ENCODE measurements at places on chromosomes 6 and 20.

DNA sequence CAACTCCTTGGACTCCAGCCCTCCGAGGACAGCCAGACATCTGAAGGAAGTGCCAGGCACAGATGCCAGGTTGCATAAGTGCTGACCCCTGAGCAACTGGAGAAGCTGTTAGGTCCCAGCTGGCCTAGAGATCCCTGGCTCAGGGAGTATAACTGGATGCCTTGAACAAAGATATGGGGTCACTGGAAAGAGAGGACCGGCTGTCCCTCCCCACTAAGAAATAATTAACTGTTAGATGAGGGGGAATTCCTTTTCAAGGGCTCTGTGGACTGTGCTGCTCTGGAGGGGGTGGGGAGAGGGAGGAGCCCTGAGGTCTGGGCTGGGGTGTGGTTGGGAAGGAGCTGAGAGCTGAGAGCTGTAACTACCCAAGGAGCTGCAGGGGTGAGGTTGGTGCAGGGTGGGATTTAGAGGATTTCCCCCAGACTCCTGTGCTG lies 39.6 kb downstream of the HLA-F start:
- no peak for DNase-seq

DNA sequence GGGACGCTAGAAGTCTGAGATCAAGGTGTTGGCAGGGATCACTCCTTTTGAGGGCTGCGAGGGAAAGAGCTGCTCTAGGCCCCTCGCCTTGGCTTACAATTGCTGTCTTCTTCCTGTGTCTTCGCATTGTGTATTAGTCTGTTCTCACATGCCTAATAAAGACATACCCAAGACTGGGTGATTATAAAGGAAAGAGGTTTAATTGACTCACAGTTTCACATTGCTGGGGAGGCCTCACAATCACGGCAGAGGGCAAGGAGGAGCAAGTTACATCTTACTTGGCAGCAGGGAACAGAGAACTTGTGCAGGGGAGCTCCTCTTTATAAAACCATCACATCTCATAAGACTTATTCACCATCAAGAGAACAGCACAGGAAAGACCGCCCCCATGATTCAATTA lies 102.5 kb upstream of the ASF1A start:
- no peak for DNase-seq

DNA sequence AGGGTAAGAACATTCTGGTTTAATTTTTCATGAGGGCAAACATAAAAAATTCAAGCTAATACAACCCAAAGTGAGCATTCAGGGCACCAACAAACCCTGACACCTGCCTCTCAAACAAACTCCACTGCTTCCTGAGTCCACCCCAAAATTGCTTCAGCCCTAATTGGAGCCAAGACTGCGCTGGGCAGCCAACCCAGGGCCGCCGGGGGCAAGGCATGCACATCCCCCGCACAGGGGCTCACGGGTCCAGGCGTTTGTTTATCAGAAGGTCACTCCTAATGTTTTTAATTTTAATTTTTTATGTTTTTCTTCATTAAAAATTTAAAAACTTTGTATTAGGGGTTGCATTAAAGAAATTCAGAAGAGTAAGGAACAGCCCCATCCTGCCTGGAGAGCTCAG lies 459.1 kb upstream of the CDH4 start:
- no peak for DNase-seq

DNA sequence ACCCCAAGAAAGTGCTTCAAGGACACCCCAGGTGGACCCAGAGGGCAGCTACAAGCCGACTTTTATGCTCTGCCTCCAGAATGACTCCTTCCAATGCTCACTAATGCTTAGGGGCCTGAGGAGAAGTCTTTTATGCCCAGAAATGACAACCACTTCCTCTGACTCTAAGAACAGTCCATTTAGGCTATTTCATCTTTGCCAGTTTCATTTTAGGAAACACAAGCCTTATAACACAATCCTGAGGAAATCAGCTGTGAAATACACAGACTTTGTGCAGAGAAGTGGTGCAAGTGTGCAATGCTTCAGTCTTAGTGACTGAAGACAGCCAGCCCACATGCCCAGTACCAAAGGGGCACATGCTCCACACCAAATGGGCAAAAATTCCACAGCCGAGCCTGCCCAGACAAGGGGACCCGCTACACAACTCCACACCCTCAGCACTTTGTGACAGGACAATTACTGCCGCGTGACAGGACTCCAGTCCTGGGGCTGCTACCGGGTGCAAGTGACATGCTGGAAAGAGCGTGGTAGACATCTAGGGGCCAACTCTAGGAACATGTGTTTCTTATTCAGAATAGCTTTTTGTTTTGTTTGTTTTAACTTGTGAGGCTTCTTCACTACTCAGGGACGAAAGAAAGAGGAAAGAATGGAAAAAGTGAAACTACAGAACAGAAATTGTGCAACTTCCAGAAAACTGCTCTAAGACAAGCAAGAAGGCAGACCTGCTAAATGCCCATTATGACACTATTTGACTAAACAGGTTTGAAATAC lies 28.2 kb upstream of the PLAGL1 start:
- peak; percentile 33 for DNase-seq

GRCh38 chr20:48422242-48422960 lies 405.4 kb downstream of the PREX1 start:
- DNase-seq, result no peak

DNA sequence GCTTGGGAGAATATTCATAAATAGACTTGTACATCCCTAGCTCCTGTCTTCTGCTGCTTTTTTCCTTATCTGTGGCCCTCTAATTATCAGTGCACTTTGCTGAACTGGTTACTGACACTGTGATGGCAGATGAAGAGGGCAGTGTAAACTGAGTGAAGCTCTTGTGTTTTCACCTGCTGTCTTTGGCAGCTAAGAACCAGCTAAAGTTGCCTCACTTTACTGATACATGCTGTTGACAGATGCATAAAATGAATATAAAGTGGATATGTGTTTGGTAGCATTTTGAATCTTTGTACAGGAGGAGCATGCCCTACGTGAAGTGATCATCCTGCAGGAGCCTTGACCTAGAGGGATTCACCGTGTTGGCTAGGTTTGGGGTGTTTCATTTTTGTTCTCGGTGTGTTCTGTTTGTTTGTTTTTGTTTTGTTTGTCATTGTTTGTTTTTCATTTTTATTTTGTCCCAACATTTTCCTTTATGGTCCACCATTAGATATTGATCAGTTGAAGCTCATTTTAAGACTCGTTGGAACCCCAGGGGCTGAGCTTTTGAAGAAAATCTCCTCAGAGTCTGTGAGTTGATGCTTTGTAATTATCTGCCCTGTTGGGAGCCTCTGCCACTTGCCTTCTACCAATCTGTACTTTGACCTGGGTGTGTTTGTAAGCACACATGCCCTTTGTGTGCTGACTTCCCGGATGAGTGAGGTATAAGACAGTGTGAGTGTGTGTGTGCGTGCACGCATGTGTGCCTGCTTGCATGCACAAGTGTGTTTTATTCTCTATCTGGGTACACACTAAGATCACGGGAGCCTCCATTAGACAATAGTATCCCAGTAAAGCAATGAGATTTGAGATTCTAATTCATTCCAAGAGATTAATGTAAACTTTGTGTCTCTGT lies 34.6 kb upstream of the MAPK13 start:
- no peak for DNase-seq

- no peak for DNase-seq
Observed at GRCh38 chr6:34652263-34652662, 44.3 kb downstream of the ILRUN start.

DNA sequence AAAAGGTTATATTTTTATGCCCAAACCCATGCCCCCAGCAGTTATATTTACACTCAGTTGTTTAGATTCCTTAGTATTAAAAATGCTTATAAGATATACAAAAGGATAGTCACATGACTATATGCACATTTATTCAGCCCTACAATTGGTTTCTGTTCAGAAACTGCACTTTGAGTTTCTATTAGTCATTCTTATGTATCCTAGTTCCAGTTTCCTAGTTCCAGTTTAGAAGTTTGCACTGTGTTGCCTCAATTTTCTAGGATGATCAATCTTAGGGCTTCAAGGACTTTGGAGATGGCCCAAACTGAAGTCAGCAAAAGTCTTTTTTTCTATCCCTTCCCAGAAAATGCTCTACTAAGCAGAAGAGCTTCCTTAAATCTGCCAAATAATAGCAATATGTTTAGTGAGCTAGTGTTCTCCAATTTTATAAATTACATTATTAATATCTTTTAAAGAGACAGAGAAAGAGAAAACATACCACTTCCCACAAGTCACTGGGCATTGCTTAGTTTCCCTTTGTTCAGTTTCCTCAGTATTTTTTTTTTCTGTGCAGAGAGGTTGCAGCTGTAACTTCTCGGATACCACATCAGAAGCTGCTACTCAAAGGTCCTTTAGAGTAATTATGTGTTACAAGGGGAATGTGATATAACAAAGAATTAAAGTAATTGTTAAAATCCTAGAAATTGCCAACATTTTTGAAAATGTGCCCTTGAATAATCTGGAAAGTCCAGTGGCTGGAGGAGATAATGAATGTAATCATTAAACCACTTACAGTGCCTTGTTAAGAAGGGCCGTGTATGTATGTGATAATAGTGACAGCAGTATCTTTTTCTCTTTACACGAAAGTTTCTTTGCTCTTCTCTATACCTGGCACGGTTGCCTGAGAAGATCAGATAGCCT lies 138.8 kb downstream of the KHDRBS2 start:
- DNase-seq, result no peak

GRCh38 chr6:20722455-20722854 lies 188.2 kb downstream of the CDKAL1 start:
- no peak for DNase-seq

GRCh38 chr6:39312912-39313525 lies 1.2 kb downstream of the KCNK17 start:
- no peak for DNase-seq

GRCh38 chr20:61812845-61813485 lies 252.7 kb downstream of the TAF4 start:
- no peak for DNase-seq

DNA sequence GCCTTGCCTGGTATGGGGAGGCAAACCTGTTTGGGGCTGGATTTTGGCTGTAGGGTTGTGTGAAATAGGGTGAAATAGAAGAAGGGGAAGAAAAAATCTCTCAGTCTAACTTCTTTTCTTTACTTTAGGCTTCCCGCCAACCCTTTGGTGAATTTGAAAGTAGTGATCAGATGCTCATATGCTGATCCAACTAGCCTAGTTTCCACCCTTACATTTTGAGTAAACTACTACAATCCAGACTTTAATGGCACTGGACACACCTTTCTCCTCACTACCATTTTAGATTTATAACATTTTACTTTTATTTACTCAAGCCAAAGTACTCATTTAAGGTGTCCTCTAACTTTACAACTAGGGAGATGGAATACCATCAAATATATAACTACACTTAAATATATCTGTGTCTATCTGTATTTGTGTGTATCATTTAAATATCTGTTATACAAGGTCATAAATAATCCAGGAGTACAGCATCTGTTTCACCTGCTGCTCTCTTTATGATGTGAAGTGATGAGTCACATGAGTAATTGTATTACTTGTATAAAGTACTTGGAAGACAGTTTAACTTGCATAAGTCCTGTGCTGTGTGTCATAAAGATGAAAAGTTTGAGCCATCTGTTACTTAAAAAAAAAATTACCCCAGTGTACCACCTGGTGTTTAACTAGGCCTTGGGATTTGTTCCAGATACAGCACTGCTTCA lies 172.1 kb downstream of the CDKAL1 start:
- DNase-seq, result no peak

Measured in GM04503 (cell line).